Activated CD8-positive, alpha-beta T cell treated with anti-CD3 and anti-CD28 coated beads, Interleukin-2, amount 10 ng/mL, durations not matched to agents 7 days and 5 days (primary cell): ENCODE measurements at places on chromosomes 6 and 20. TPM values are rescaled to one million over a fixed set of nuclear protein-coding genes. Genes with fewer than 3 reads are reported as not detected.

PHACTR1 gene
- 0.61 TPM for total RNA-seq

NCR2 gene
- total RNA-seq, result 1.3 TPM

BPIFB2 gene
- total RNA-seq, result not detected

TTK gene
- 47.8 TPM for total RNA-seq

WFDC12 gene
- total RNA-seq, result not detected

GRCh38 chr6:148407372-148407771 lies 64.7 kb downstream of the SASH1 start:
- no peak for DNase-seq
- no peak overlapping the region for H3K27ac ChIP-seq
- H3K4me1 ChIP-seq, result no peaks in the 10 kb centered on the region
- H3K4me3 ChIP-seq, result no peak overlapping the region
- no peaks in the 10 kb centered on the region for H3K36me3 ChIP-seq

GRCh38 chr20:1437235-1437904 lies 29.3 kb downstream of the NSFL1C start:
- peaks cover 20% of the 10 kb centered on the region for H3K27me3 ChIP-seq
- no peak overlapping the region for H3K27ac ChIP-seq
- H3K4me1 ChIP-seq, result peaks cover 39% of the 10 kb centered on the region
- peak; percentile 87 for DNase-seq
- H3K36me3 ChIP-seq, result peaks cover 26% of the 10 kb centered on the region
- no peak overlapping the region for H3K4me3 ChIP-seq

DNA sequence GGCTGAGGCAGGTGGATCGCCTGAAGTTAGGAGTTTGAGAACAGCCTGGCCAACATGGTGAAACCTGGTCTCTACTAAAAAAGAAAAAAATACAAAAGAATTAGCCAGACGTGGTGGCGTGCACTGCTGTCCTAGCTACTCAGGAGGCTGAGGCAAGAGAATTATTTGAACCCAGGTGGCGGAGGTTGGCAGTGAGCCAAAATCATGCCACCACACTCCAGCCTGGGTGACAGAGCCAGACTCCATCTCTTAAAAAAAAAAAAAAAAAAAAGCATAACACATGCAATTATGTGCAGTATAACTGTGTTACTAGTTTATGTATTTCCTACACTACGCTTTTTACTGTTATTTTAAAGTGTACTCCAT lies 31.9 kb upstream of the FAM135A start:
- H3K4me3 ChIP-seq, result no peak overlapping the region
- H3K27me3 ChIP-seq, result no peaks in the 10 kb centered on the region
- H3K36me3 ChIP-seq, result no peaks in the 10 kb centered on the region

DNA sequence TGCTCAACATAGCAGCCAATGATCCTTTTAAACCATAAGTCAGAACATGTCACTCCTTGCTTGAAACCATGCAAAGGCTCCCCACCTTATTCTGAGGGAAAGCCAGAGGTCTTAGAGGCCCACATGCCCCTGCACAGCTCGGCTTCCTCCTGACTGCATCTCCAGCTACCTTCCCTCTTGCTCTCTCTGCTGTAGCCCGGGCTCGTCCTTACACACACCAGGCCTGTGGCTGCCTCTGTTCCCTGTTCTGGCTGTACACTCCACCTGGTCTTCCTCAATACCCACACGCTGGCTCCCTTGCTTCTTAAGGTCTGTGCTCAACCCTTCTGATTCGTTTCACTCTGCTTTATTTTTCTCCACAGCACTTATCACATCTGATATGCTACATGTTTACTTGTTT lies 116.2 kb downstream of the TNFAIP3 start:
- peaks cover 14% of the 10 kb centered on the region for H3K27me3 ChIP-seq
- no peaks in the 10 kb centered on the region for H3K36me3 ChIP-seq
- no peak overlapping the region for H3K4me3 ChIP-seq
- peaks cover 5% of the 10 kb centered on the region for H3K4me1 ChIP-seq

GRCh38 chr20:33016581-33017109 lies 9.1 kb downstream of the BPIFB2 start:
- no peaks in the 10 kb centered on the region for H3K27me3 ChIP-seq
- no peak overlapping the region for H3K27ac ChIP-seq
- no peaks in the 10 kb centered on the region for H3K4me1 ChIP-seq

GRCh38 chr20:22601361-22602141 lies 17.2 kb upstream of the FOXA2 start:
- no peaks in the 10 kb centered on the region for H3K36me3 ChIP-seq
- H3K4me3 ChIP-seq, result no peak overlapping the region
- H3K27ac ChIP-seq, result no peak overlapping the region
- H3K4me1 ChIP-seq, result no peaks in the 10 kb centered on the region
- no peak for DNase-seq

- H3K27me3 ChIP-seq, result no peaks in the 10 kb centered on the region
- H3K4me1 ChIP-seq, result no peaks in the 10 kb centered on the region
- no peaks in the 10 kb centered on the region for H3K36me3 ChIP-seq
- H3K4me3 ChIP-seq, result no peak overlapping the region
Measured at GRCh38 chr20:14521436-14521835, 184.0 kb upstream of the FLRT3 start.
